ENCODE measurements at places on chromosomes 5 and 9. TPM values are rescaled to one million over a fixed set of nuclear protein-coding genes. Genes with fewer than 3 reads are reported as not detected.

DNA sequence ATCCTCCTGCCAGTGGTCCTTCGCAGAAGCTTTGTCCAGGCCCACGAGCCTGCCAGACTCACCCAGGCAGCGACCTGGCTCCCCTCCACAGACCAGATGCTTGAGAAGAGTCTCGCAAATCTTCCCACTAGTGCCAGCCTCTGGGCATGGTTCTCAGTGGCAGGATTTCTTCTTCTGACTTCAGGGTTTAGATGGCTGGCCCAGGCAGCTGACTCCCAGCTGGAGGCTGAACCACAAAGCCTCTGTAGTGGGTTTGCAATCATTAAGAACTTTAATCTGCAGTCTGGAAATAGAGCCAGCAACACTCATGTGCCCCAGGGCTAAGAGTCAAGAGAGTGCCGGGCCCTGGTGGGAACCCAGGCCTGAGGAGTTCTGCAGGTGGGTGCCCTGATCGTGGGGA is 90.6 kb upstream of the ICE1 start:
- DNase-seq, result no peak

- DNase-seq, result no peak
Observed at GRCh38 chr5:123278284-123278683, 144.9 kb downstream of the CEP120 start.

- DNase-seq, result no peak
Observed at GRCh38 chr5:178441486-178442270, 148.5 kb downstream of the COL23A1 start.

PPP1R2B gene
- total RNA-seq, result not detected

GRCh38 chr5:452978-453710 is 10.2 kb downstream of the EXOC3 start:
- no peak for DNase-seq

SPATA31D4 gene
- not detected for total RNA-seq

NIPAL4 gene
- total RNA-seq, result 0.60 TPM

DNA sequence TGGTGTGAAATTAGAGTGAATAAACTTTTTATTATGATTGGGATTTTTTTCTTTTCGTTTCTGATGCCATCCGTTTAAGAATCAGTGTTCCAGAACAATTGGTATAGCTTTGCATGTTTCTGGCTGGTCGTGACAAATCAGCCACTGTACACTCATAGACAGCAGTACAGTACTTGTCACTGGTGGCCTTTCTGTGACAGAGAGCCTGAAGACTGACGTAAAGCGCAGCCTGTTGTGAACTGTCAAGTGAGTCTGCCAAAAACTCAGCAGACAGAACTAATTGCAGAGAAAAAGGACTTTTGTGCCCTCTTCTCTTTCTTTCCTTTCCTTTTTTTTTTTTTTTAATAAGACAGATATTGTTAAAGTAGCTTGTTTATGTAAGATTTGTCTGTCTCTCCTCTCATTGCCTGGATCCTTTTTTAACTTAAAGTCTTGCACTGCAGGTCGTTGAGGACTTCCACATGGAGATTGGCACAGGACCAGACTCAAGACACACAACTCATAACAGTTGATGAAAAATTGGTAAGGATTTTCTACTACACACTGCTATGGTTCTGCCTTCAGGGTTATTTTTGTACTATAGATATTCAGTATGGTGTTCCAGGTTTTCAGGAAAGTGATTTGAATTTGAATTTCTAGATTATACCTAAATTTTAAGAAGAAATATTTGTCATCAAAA is 42.7 kb downstream of the NDUFS4 start:
- DNase-seq, result no peak

All from activated naive CD8-positive, alpha-beta T cell treated with anti-CD3 and anti-CD28 coated beads for 36 hours (primary cell).